ENCODE measurements at places on chromosomes 7 and 10.

DNA sequence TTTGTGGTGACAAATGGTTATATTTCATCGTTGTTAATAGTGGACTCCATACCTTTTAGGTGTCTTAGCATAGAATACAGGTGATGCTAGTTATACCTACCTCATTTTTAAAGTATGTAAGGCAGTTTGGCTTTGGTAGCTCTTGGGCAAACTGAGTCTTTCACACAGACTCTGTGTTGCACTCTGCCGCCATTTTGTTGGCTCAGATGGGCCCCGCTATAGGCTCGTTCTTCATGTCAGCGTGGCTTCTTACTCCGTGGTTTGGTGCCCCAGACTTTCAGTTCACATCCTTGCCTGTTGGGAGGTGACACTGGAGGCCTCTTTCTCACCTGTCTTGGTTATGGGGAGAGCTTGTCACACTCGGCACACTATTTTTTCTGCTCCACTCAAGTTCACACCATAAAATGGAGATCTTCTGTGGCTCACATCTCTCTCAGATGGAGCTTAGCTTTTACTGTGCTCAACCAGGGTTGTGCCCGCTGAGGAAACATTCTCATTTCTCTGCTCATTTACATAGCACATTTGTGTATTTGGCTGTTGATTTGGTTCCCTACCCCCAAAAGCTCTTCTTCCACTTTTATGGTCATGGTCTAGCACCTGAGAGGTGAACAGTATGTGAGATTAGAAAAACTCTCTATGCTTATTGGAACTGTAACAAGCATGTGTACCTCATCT lies 178.5 kb downstream of the ARID5B start:
- DNase-seq, result no peak

GRCh38 chr7:50092579-50093491 lies at the start of gene ZPBP:
ZPBP (minus strand) TSS chr7:50093246; CDS start chr7:50093194, 52 bp downstream.
- DNase-seq, result peak; percentile 47

GRCh38 chr10:34811126-34811967 lies 3.7 kb downstream of the PARD3 start:
- DNase-seq, result no peak

GRCh38 chr10:123912871-123913270 lies 21.3 kb upstream of the CPXM2 start:
- DNase-seq, result no peak
